ENCODE measurements at places on chromosomes 12 and 14.

GRCh38 chr12:115640929-115641328 lies 636.6 kb downstream of the MED13L start:
- DNase-seq = no peak

DNA sequence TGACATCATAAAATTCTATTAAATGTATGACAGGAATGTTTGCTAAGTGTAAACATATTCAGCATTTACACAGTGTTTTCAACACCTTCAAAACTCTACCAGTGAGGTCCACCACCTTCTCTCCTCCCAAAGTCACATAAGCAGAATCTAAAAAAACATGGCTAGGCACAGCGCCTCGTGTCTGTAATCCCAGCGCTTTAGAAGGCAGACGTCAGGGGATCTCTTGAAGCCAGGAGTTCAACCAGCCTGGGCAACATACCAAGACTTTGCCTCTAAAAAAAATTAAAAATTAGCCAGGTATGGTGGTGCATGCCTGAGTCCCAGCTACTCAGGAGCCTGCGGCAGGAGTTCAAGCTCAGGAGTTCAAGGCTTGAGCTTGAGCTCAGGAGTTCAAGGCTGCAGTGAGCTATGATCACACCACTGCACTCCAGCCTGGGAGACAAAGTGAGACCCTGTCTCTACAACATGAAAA lies 30.0 kb downstream of the NUMB start:
- DNase-seq = no peak

GRCh38 chr14:31568161-31568560 lies 7.0 kb downstream of the NUBPL start:
- DNase-seq = no peak

DNA sequence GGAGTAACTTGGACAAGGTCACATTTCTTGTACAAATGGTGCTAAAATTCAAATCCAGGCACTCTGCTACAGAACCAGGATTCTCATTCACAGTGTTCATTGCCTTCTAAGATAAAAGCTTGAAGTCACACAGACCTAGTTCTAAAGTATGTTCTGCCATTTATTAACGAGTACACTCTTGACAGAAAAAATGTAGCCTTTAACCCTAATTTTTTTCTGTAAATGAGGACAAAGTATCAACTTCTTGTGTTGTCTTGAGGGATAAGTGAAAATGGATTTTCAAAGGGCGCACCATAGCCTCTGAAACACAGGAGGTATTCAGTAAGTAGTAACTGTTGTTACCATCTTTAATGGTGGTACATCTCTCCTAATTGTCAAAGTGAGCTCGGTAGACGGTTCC lies 379.8 kb upstream of the FLRT2 start:
- DNase-seq = no peak
